ENCODE measurements at places on chromosomes 12 and 14. TPM values are rescaled to one million over a fixed set of nuclear protein-coding genes. Genes with fewer than 3 reads are reported as not detected.

ZNF891 gene
- total RNA-seq, result 0.11 TPM

AHNAK2 gene
- 198 TPM for total RNA-seq

STK38L gene
- 14.5 TPM for total RNA-seq

SERPINA9 gene
- not detected for total RNA-seq

AKAP6 gene
- total RNA-seq, result 2.5 TPM

FAM186B gene
- total RNA-seq, result 0.15 TPM

CNTN1 gene
- total RNA-seq, result 27.6 TPM

HCAR3 gene
- total RNA-seq, result 1.4 TPM

NUAK1 gene
- total RNA-seq, result 4.8 TPM

PDE3A gene
- total RNA-seq, result not detected

SERPINA10 gene
- not detected for total RNA-seq

AGAP2 gene
- 0.80 TPM for total RNA-seq

SERPINA12 gene
- total RNA-seq, result not detected

C14orf39 gene
- total RNA-seq, result not detected

ADAM20 gene
- 0.04 TPM for total RNA-seq

CTDSP2 gene
- 37.1 TPM for total RNA-seq

TAS2R50 gene
- not detected for total RNA-seq

TAS2R7 gene
- not detected for total RNA-seq

IFNG-AS1 gene
- total RNA-seq, result not detected

TOX4 gene
- 17.8 TPM for total RNA-seq

C14orf180 gene
- not detected for total RNA-seq

SCNN1A gene
- 7.7 TPM for total RNA-seq

GLIPR1L1 gene
- total RNA-seq, result not detected

ARHGAP5 gene
- 61.1 TPM for total RNA-seq

ESPL1 gene
- total RNA-seq, result 15.2 TPM

SLC10A1 gene
- total RNA-seq, result not detected

KRT6A gene
- total RNA-seq, result 3,851 TPM

NEUROD4 gene
- total RNA-seq, result not detected

BIN2 gene
- total RNA-seq, result not detected

COX14 gene
- total RNA-seq, result 65.0 TPM

LBHD2 gene
- not detected for total RNA-seq

OVCH1 gene
- total RNA-seq, result not detected

DHH gene
- not detected for total RNA-seq

KRT74 gene
- not detected for total RNA-seq

All from hair follicular keratinocyte (primary cell).